ENCODE measurements at places on chromosomes 6 and 20.

- DNase-seq, result peak; percentile 83
Measured at GRCh38 chr6:32796848-32797776, 19.7 kb downstream of the HLA-DOB start.

- no peak for DNase-seq
Measured at GRCh38 chr6:70176842-70177550, 125.9 kb downstream of the COL9A1 start.

GRCh38 chr20:39298121-39298520 lies 336.0 kb downstream of the DHX35 start:
- DNase-seq, result no peak

GRCh38 chr20:36155629-36155971 lies 1.1 kb downstream of the EPB41L1 start:
- DNase-seq, result no peak

- no peak for DNase-seq
Measured at GRCh38 chr6:91435630-91436029, 848.8 kb upstream of the MAP3K7 start.

- no peak for DNase-seq
Measured at GRCh38 chr6:127857051-127857637, 43.7 kb downstream of the THEMIS start.

- no peak for DNase-seq
Measured at GRCh38 chr20:63740070-63740626, 572 bp downstream of the SLC2A4RG start.

DNA sequence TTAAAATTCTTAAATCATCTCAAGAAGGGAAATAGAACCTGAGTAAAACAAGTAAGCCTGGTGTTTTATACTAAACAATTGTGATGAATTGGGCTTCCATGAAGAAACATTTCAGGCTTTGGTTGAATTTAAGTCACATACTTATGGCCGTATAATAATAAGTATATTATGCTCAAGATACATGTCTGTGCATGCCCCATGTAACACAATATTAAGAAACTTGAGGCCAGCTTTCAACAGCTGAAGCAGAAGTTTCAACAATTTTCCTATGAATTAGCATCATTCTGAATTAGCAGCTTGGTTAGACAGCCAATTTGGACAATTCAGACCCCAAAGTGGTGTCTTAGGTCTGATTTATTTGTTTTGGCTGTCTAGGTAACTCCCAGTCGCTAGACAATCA lies 243.7 kb downstream of the MYLK4 start:
- no peak for DNase-seq

GRCh38 chr20:59160389-59161115 lies 3.1 kb upstream of the ZNF831 start:
- DNase-seq, result no peak

GRCh38 chr6:111427341-111428116 lies 55.5 kb downstream of the REV3L start:
- peak; percentile 6 for DNase-seq

- DNase-seq, result no peak
Measured at GRCh38 chr6:81063891-81064290, 688.6 kb downstream of the TENT5A start.

- no peak for DNase-seq
Measured at GRCh38 chr6:146851837-146852236, 253.1 kb downstream of the ADGB start.

GRCh38 chr6:156953479-156954146 lies 176.4 kb downstream of the ARID1B start:
- DNase-seq, result no peak

DNA sequence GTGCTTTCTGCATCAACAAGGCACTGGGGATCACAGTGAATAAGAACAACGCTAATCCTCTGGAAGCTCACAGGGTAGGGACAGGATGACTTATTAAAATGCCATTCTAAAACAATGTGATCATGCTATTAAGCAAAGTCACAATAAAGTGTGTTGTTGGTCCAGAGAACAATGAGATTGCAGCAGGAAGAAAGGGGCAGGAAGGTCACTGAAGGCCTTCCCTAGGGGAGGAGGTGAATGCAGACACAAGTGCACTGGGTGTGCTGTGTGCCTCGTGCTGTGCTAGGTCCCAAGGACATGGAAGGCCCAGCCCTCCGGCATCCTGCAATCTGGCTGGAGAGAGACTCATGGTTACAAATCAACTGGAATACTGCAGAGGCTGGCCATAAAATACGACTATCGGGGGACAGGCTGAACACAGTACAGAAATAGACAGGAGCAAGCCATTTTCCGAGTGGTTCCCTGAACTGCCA lies 55.7 kb downstream of the LYRM4 start:
- DNase-seq, result no peak

DNA sequence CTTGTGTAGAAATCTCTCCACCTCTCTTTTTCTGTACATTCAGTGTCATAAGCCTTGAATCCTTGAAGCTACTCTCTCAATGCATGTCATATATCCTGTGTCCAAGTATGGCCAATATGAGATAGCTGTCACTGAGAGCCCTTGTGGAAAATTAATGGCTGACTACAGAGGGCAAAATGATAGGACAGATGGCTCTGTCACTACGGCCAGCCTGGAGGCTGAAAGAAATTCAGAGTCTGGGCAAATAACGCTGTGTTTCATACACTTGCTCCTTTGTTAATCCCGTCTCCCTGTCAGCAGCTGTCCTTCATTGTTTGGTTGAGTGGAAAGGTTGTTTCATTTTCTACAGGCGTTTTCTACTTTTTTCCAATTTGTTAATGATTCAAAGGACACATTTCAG lies 70.4 kb upstream of the VGLL2 start:
- no peak for DNase-seq
